ENCODE measurements at places on chromosomes 13 and 19.

GRCh38 chr19:30864391-30865215, 484.6 kb downstream of the TSHZ3 start:
- DNase-seq, result no peak

DNA sequence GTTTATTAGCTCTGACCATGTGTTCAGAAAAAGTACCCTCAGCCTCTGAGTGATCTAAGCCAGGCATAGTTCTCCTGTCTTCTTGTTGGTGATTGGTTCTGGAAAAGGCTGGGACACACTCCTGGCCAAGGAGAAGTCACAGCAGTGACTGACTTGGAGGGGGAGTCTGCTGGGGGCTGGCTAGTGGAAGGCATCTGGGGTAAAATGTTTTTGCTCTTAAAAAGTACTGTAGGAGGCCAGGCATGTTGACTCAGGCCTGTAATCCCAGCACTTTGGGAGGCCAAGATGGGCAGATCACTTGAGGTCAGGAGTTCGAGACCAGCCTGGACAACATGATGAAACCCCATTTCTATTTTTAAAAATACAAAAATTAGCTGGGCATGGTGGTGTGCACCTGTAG, 21.7 kb downstream of the FAM187B start:
- no peak for DNase-seq

- no peak for DNase-seq
Measured at GRCh38 chr13:102907886-102908515, 62.2 kb downstream of the ERCC5 start.

- DNase-seq, result peak; percentile 47
Measured at GRCh38 chr19:41959056-41960053, at the start of gene RABAC1. RABAC1 (minus strand) TSS chr19:41959321; CDS start chr19:41959292, 29 bp downstream.

DNA sequence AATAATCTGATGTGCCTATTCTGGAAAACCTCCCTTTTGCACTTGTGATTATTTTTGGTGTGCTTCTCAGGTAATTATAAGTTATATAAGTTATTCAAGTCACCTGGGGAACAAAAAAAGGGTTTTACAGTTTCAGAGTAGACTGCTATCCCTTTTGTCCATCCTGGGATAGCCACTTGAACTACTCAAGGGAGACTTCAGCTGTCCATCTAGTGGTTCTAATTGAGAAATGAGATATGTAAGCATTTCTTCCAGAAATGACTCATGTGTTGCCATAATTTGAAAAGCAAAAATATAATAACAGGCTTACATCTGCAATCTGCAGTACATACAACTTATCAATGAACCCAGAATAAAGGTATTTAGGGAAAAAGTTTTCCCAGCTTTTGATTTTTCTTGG, 20.4 kb downstream of the UBL3 start:
- DNase-seq, result no peak

DNA sequence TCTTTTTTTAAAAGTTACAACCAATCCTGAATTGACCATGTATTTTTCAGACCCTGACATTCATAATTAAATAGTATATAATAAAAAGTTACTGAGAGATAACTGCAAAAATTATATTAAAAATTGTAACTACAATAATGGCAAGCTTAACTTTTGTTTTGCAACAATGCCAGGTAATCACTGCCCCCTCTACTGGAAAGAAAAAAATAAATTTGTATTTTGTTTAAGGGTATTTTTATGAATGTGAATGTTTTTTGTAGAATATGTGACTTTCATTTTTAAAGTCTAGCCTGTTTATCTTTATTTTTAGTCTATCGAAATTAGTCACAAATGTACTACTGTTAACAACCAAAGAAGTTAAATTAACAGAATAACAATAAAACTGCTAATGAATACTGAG, 21.7 kb downstream of the MRPS31 start:
- no peak for DNase-seq

GRCh38 chr19:55579766-55580621, 654 bp downstream of the ZNF579 start:
- DNase-seq, result no peak

DNA sequence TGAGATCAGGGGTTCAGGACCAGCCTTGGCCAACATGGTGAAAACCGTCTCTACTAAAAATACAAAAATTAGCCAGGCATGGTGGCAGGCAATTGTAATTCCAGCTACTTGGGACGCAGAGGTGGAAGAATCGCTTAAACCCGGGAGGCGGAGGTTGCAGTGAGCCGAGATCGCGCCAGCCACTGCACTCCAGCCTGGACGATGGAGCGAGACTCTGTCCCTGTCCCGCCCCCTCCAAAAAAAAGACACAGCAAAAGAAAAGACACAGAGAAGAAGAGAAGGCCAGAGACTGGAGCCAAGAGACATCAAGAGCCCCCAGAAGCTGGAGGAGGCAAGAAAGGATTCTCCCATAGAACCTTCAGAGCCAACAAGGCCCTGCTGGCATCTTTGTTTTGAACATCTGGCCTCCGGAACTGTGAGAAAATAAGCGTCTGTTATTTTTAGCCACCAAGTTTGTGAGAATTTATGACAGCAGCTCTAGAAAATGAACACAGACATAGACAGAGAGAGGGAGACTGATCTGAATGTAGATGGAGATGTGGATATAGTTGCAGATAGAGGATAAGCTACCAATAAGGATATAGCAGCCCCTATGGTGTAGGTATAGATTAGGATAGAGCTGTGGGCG, 25.7 kb upstream of the PNMA8B start:
- no peak for DNase-seq

GRCh38 chr19:5806133-5806489, 1.2 kb downstream of the NRTN start:
- DNase-seq, result no peak

DNA sequence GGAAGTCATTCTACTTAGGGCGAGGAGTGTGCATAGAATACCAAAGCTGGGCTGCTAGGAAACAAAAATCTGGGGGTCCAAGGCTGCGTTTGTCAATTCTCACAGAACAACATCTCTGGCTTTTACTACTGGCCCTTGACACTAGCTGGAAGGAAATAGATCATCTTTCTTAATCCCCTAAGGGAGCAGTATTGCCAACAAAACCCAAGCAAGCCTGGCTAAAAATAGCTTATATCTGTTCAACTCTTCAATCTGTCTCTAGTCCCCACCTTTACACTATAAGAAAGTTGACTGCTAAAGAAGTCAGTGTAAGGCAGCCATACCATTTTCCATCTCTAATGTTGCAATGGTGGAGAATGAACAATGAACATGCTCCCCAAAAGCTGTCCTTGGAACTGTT, 107.8 kb upstream of the SPRY2 start:
- DNase-seq, result no peak

DNA sequence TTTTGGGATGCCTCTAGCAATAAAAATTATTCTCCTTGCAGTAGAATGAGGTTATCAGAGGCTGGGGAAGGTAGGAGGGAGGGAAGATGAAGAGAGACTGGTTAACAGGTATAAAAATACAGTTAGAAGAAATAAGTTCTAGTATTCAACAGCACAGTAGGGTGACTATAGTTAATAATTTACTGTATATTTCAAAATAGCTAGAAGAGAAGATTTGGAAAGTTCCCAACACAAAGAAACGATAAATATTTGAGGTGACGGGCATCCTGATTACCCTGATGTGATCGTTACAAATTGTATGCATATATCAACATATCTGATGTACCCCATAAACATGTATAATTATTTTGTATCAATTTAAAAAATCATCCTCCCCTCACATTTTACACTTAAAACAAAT, 93.8 kb downstream of the CDADC1 start:
- DNase-seq, result no peak

Measured in GOT3 (cell line).